Muscle of leg (tissue), 16 donors: ENCODE measurements at places on chromosomes 7 and 10.

- no peaks in the 10 kb centered on the region for H3K27me3 ChIP-seq
- H3K36me3 ChIP-seq = no peaks in the 10 kb centered on the region
- DNase-seq = no peak
- H3K4me1 ChIP-seq = peaks cover 30% of the 10 kb centered on the region
These were observed 102.5 kb upstream of the CELF2 start for GRCh38 chr10:10915215-10915614.

DNA sequence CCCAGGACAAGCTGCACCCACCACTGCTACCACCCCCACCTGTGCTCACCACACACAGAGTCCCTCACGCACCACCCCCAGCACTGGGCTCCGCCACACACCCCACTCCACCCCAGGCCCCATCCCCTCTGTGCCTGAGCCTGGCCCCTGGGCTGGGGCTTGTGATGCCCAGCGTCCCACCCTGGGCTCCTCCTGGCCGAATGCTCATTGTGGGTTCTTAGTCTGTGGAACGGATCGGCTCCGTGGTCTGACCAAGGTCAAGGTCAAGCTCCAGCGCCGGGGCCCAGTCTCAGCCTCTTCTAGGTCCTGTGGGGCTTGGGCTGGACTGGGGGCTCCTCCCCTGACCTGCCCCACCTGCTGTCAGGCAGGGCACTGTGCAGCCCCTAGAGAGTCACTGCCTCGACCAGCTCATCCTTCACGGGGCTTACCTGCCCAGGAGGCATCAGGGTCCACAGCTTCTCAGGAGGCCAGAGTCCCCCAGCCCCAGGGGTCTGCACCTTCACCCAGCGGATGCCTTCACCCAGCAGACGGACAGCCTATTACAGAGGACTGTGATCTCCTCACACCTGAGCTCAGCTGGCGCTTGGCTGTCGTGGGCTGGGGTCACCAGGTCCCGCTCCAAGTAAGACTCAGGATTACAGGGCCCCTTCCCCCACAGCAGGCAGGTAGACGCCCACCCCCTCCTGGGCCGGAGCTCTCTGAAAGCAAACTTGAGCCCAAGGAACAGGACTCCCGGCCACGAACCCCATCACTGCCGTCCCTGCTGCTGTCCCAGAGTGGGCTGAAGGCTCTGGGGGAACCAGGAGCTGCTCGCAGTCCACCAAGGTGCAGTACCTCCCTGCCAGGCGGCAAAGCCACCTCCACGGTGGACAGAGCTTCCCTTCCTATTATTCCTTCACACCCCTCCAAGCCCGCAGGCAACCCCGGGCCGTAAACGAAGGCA lies 15.3 kb upstream of the UTF1 start:
- no peaks in the 10 kb centered on the region for H3K36me3 ChIP-seq
- peaks cover 20% of the 10 kb centered on the region for H3K27me3 ChIP-seq
- DNase-seq = no peak
- no peak overlapping the region for H3K4me3 ChIP-seq

- no peaks in the 10 kb centered on the region for H3K36me3 ChIP-seq
- DNase-seq = no peak
- H3K4me1 ChIP-seq = no peaks in the 10 kb centered on the region
- H3K27ac ChIP-seq = no peak overlapping the region
These were observed 64.0 kb upstream of the DUSP5 start for GRCh38 chr10:110433740-110434139.

GRCh38 chr10:47165711-47166404 lies 134.1 kb upstream of the GDF10 start:
- peak; percentile 95 for DNase-seq
- no peaks in the 10 kb centered on the region for H3K27me3 ChIP-seq
- peak overlapping the region; percentile 75 for H3K27ac ChIP-seq
- peak overlapping the region; percentile 19 for H3K4me3 ChIP-seq

- peak overlapping the region; percentile 91 for H3K27ac ChIP-seq
- no peak overlapping the region for H3K4me3 ChIP-seq
- no peaks in the 10 kb centered on the region for H3K27me3 ChIP-seq
- H3K4me1 ChIP-seq = peaks cover 25% of the 10 kb centered on the region
These were observed 173.6 kb downstream of the KIAA1217 start for GRCh38 chr10:24382596-24382978.

DNA sequence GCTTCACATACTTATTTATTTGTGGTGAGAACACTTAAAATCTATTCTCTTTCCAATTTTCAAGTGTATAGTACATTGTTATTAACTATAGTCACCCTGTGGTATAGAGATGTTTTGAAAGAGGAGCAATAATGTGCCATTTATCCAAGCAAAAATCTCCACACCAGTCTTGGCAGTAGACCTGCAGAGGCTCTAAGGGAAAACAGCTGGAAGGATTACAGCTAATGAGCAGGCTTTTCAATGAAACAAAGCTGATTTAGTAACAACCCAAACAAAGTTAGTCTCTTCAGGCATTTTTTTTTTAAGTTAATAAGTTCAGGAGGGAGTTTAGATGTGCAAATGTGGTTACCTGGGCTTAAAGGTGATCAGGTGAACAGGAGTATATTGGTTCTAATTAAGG lies 101.9 kb downstream of the EVX1 start:
- H3K27ac ChIP-seq = no peak overlapping the region
- H3K27me3 ChIP-seq = peaks cover 2% of the 10 kb centered on the region
- H3K4me3 ChIP-seq = no peak overlapping the region
- H3K36me3 ChIP-seq = no peaks in the 10 kb centered on the region
- DNase-seq = peak; percentile 34

DNA sequence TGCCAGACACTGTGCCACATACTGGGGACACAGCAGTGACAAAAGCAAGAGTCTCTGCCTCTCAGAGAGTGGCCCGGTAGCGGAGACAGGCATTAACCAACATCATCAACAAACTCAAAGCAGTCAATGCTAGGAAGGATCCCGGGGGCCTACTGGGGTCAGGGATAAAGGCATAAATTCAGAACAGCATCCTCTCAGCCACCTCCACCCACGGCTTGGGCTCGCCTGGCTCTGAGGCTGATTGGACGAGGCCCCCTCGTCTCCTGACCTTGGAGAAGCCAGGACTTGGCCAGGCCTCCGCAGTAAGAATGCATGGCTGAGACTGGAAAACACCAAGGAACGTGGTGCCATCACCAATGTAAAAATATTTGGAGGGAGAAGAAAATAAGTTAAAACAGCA lies 102.1 kb downstream of the ARHGAP22 start:
- no peak overlapping the region for H3K4me3 ChIP-seq
- no peaks in the 10 kb centered on the region for H3K4me1 ChIP-seq
- H3K27me3 ChIP-seq = no peaks in the 10 kb centered on the region
- no peak for DNase-seq
- H3K36me3 ChIP-seq = no peaks in the 10 kb centered on the region

DNA sequence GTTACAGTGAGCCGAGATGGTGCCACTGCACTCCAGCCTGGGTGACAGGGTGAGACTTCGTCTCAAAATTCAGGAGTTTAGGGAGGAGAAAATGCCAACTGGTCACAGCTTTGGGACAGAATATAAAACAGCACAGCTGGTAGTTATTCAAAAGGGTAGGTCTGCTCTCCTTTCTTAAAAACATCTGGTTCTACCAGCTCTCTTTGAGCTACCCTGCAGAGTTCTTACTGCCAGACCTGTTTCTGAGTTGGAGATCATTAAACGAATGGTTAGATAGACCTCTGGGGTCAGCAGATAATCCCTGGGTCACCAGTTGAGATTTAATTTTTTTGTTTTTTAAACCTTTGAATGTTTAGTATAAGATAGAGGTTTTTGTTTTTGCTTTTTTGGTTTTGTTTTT lies 52.6 kb downstream of the MCU start:
- H3K27ac ChIP-seq = peak overlapping the region; percentile 9
- H3K4me3 ChIP-seq = no peak overlapping the region
- H3K4me1 ChIP-seq = peaks cover 15% of the 10 kb centered on the region
- H3K36me3 ChIP-seq = no peaks in the 10 kb centered on the region

GRCh38 chr10:77827366-77827765 lies 99.2 kb downstream of the DLG5 start:
- no peaks in the 10 kb centered on the region for H3K4me1 ChIP-seq
- no peak overlapping the region for H3K27ac ChIP-seq
- H3K36me3 ChIP-seq = peaks cover 40% of the 10 kb centered on the region
- no peak overlapping the region for H3K4me3 ChIP-seq

- no peak overlapping the region for H3K4me3 ChIP-seq
- no peaks in the 10 kb centered on the region for H3K27me3 ChIP-seq
- DNase-seq = no peak
- no peak overlapping the region for H3K27ac ChIP-seq
These were observed 167.0 kb downstream of the CDK14 start for GRCh38 chr7:90763108-90763507.

DNA sequence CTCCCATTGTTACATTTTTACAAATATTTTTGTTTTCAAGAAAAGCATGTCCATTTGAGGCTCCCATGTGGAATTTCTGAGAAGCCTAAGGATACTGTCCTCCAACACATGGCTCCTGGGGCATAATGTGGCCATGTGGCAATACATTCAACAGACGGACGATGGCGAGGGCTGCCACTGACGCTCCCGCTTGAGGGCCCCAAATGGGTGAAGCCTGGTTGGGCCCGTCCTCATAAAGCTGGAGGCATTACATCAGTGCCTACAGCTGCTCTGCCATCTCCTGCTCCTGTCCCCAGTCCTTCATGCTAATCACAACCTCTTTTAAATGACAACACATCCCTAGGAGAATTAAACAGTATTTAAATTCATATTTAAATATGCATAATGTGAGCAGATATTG lies 246.8 kb downstream of the TNS3 start:
- peaks cover 16% of the 10 kb centered on the region for H3K36me3 ChIP-seq
- H3K4me3 ChIP-seq = no peak overlapping the region
- no peak for DNase-seq

GRCh38 chr10:112649006-112649821 lies 202.2 kb downstream of the VTI1A start:
- no peak overlapping the region for H3K27ac ChIP-seq
- no peaks in the 10 kb centered on the region for H3K27me3 ChIP-seq
- no peaks in the 10 kb centered on the region for H3K4me1 ChIP-seq
- no peak for DNase-seq

- H3K4me1 ChIP-seq = no peaks in the 10 kb centered on the region
- H3K36me3 ChIP-seq = no peaks in the 10 kb centered on the region
- H3K4me3 ChIP-seq = no peak overlapping the region
- DNase-seq = no peak
- no peak overlapping the region for H3K27ac ChIP-seq
These were observed 50.2 kb downstream of the LOXL4 start for GRCh38 chr10:98217801-98218200.

- no peaks in the 10 kb centered on the region for H3K27me3 ChIP-seq
- H3K4me1 ChIP-seq = no peaks in the 10 kb centered on the region
- H3K27ac ChIP-seq = no peak overlapping the region
- no peak overlapping the region for H3K4me3 ChIP-seq
- H3K36me3 ChIP-seq = peaks cover 46% of the 10 kb centered on the region
These were observed 184.7 kb upstream of the SH2B2 start for GRCh38 chr7:102101926-102102325.

GRCh38 chr10:49519717-49520116 lies 19.2 kb downstream of the ERCC6 start:
- peak; percentile 52 for DNase-seq
- H3K4me3 ChIP-seq = no peak overlapping the region
- H3K4me1 ChIP-seq = peaks cover 15% of the 10 kb centered on the region

DNA sequence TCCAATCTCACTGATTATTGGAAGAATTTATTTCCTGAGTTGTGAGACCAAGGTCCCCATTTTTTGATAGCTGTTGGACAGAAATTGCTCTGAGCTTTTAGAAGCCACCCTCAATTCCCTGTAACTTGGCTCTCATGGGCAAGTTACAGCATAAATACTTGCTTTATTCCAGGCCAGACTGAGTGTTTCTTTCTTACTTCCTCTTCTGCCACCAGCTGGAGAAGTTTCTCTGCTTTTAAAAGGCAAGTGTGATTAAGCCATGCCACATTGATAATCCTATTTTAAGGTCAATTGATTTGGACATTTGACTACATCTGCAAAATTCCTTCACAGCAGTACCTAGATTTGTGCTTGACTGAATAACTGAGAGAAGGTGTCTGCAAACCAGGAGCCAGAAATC lies 14.1 kb upstream of the TAS2R41 start:
- H3K4me3 ChIP-seq = no peak overlapping the region
- H3K36me3 ChIP-seq = no peaks in the 10 kb centered on the region
- no peaks in the 10 kb centered on the region for H3K27me3 ChIP-seq
- H3K4me1 ChIP-seq = no peaks in the 10 kb centered on the region
- H3K27ac ChIP-seq = no peak overlapping the region

DNA sequence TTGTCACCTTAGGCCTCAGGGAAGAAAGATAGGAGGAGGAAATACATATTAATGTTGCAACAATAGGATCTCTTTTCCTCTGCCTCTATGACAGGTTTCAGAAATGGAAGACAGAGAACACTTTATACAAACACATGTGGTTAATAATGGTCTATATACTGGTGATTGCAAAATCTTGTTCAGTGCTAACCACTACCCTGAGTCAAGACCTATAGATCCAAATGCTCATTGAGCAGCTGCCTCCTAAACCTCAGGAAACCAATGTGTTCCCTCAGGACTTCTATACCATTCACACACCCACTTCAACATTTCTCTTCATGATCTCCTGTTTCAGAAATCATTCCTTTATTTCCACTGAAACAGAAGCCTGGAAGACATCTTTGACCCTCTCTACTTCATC lies 32.5 kb upstream of the VWDE start:
- H3K4me1 ChIP-seq = no peaks in the 10 kb centered on the region
- no peaks in the 10 kb centered on the region for H3K27me3 ChIP-seq
- no peak overlapping the region for H3K27ac ChIP-seq
- DNase-seq = no peak
- no peaks in the 10 kb centered on the region for H3K36me3 ChIP-seq

DNA sequence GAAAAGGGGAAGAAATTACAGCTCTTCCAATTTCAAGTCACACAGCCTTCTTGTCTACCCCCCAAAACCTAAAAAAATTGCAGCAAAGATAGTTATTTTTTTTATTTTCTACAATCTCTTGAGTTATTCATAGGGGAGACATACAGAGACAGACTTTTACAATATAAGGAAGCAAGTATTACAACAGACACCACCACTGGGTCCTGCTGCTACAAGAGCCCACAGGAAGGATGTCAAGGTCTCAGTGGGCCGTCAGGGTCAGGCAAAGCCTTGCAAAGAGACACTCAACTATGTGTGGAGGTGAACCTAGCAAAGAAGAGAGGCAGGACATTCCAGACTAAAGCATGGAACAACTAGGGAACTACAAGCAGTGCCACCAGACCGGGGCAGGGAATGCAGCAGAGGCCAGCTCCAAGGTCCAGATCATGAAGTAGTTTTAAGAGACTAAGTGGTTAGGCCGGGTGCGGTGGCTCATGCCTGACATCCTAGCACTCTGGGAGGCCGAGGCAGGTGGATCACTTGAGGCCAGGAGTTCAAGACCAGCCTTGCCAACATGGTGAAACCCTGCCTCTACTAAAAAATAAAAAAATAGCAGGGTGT lies 28.2 kb upstream of the ZCCHC24 start:
- DNase-seq = no peak
- H3K4me1 ChIP-seq = peaks cover 10% of the 10 kb centered on the region
- no peak overlapping the region for H3K27ac ChIP-seq
- no peaks in the 10 kb centered on the region for H3K36me3 ChIP-seq

- no peaks in the 10 kb centered on the region for H3K27me3 ChIP-seq
- H3K36me3 ChIP-seq = no peaks in the 10 kb centered on the region
- no peak for DNase-seq
- H3K27ac ChIP-seq = no peak overlapping the region
- H3K4me3 ChIP-seq = no peak overlapping the region
- peaks cover 4% of the 10 kb centered on the region for H3K4me1 ChIP-seq
These were observed 9.7 kb downstream of the ABLIM1 start for GRCh38 chr10:114648368-114648767.

- no peak overlapping the region for H3K4me3 ChIP-seq
- DNase-seq = no peak
- no peak overlapping the region for H3K27ac ChIP-seq
- H3K4me1 ChIP-seq = no peaks in the 10 kb centered on the region
- no peaks in the 10 kb centered on the region for H3K27me3 ChIP-seq
These were observed 69.2 kb upstream of the PIK3CG start for GRCh38 chr7:106795877-106796231.
